Renal pelvis (tissue), 12 donors: ENCODE measurements at places on chromosomes 4 and X. TPM values are rescaled to one million over a fixed set of nuclear protein-coding genes. Genes with fewer than 3 reads are reported as not detected.

Gene CHM
- polyA plus RNA-seq: 28.1 TPM

Gene UTP14A
- polyA plus RNA-seq: 25.5 TPM

Gene SHOX
- 0.13 TPM for polyA plus RNA-seq

Gene PRR32
- not detected for polyA plus RNA-seq

Gene STOX2
- 13.2 TPM for polyA plus RNA-seq

DNA sequence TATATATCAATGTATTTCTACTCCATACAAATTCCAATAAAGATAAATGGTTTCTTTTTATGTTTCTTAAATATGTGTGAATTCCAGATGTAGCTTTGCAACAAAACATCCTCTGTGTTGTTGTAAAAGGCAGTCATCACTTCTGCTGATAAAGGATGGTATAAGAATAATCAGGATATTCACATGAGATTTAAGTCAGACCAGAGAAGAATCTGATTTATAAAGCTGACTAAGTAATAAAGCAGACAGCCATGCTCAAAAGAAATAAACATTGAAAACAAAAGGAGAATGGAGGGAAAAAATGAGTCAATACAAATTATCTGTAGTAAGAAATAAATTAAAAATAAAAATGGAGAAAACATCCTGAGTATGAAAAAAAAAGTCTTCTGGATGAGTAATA, 27.0 kb upstream of the SLC7A11 start:
- no peak for DNase-seq

DNA sequence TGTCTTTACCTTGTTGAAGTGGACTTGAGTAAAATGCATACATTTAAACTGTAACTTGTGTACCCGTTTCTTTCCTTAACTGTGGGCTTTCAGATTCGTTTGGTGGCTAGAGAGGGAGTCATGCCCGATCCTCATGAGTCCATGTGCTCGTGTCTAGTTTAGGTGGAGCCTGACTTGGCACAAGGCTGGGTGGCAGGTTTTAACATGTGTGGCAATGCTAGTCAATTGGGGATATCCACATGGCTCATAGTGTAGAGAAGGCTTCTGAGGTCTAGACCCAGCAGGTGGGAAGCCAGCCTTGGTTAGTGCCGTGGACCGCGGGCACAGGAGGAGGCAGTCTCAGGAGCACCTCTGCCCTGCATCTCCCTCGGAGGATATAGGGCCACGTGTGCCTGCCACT, 48.5 kb upstream of the CLCN4 start:
- DNase-seq: no peak

DNA sequence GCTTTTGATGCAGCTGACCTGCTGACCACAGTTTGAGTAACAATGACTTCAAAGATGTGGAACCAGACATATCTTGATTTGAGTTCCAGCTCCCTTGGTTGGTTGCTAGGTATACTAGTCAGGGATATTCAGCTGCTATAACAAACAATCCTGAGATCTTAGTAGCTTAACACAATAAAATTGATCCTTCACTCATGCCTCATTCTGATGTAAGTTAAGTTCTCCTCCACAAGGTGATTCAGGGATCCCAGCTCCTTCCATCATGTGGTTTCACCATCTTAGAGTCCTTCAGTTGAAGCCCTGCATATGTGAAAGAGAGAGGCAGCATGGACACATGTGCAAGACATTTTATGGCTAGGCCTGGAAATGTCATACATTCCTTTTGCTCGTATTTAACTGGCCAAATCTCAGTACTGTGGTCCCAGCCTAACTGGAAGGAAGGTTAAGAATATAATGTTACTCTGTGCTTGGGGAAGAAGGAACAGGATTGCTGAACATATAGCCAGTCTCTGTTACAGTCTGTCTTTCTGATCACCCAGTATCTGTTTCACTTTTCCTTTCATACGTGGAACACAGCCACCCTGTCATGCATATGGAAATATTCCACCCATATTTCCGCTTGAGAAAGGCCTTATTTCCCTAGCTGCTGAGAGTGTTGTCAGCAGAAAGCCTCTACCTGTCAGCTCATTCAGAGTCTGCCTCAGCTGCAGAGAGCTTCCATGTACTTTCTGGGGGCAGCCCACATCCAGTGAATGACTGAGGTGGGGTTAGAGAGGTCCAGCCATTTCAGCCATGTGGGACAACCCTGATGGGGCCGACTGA, 7.1 kb downstream of the SMIM9 start:
- no peak for DNase-seq

GRCh38 chrX:147948531-147948930, 32.6 kb upstream of the FMR1NB start:
- DNase-seq: no peak

GRCh38 chrX:123878252-123878721, 18.4 kb downstream of the XIAP start:
- DNase-seq: no peak

DNA sequence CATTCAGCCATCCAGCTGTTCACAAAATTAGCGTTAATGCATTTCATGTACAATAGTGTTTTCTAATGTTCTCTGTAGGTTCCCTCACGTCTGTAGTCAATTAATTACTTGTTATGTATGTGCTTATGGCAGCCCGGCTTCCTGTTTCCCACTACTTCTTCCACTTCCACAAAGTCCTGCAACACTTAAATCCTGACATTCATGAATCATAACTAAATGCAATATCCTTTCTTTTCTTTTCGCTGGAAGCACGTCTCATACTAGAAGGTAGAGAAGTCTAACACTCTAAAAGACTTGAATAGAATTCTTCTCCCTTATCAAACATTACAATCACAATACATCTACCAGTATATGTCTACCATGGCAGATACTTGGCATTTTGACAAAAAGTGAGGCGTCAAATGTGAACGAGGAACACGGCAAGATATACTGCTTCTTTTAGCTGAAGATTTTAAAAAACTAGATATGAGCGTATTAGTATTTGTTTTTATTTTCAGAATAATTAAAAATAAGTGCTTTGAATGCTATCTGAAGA, 239.0 kb upstream of the DIAPH2 start:
- no peak for DNase-seq

GRCh38 chr4:6113641-6114040, 86.7 kb downstream of the JAKMIP1 start:
- no peak for DNase-seq

GRCh38 chrX:16160729-16161128, 6.6 kb upstream of the MAGEB17 start:
- DNase-seq: no peak

GRCh38 chrX:33134164-33134563, 77.2 kb downstream of the DMD start:
- DNase-seq: no peak

DNA sequence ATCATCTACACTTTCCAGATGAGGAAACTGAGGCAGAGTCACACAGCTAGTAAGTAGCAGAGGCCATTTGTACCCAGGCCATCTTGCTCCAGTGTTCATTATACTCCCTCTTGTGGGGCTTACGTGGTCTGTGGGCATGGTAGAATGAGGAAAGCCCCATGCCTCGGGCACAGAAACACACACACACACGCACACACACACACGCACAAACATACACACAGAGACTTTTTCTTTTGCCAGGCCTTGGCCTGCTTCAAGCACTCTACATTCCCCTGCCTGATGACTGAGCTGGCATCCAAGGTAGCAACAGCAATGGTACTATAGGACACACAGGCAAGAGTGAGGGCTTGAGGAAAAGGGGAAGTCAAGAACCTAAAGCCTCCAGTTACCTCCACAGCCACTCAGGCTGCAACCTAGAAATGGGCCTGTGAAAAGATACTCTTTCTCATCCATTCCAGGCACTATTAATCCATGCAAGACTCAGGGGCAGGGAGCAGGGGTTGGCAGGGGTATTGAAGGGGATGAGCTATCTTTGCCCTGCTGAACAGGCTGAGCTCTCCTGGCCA, 43.6 kb downstream of the STARD8 start:
- no peak for DNase-seq

GRCh38 chr4:80201252-80202151, 4.2 kb downstream of the PRDM8 start:
- DNase-seq: no peak

- no peak for DNase-seq
Measured at GRCh38 chr4:25449688-25450087, 72.6 kb downstream of the ANAPC4 start.

GRCh38 chr4:113943863-113944262, 35.6 kb downstream of the ARSJ start:
- no peak for DNase-seq

DNA sequence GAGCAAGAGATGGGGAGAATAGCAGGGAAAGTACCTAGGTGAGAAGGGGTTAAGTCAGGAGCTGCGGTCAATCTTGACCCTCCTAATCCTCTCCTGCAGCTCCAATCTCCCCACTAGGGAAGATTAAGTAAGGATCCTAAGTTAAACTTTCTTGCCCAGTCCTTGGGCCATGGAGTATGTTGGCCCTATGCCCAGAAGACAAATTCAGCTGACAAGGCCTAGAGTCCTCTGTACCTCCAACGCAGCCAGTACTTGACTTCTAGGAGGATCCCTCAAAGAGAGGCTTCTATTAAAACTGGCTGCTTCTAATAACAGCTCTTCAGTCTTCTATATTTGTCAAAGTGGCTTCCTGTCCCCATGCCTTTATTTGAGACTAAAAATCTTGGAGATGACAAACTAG, 1.4 kb downstream of the CLDN2 start:
- no peak for DNase-seq

DNA sequence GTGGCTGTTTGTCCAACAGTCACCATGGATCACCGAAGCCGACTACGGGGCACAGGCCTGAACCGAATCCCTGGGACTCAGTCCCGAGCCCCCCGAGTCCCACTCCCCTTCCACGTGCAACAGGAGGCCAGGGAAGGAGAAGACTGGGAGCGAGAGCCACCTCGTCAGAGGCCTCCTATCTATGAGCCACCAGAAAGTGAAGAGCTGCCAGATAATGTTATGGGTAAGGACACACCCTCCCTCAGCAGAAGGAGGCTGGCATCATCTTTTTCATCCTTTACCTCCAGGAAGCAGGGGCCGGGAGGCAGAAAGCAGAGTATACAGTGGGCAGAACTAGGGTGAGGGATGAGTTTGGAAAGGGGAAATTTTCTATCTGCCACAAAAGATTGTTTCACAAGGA, 2.8 kb upstream of the PRDX4 start:
- no peak for DNase-seq
